Stimulated activated CD8-positive, alpha-beta memory T cell treated with anti-CD3 and anti-CD28 coated beads, Interleukin-4, amount 100 ng/mL, for 1 hour (primary cell): ENCODE measurements at places on chromosomes 3 and 15.

GRCh38 chr3:117310536-117310935, 601.0 kb downstream of the TUSC7 start:
- DNase-seq = no peak

DNA sequence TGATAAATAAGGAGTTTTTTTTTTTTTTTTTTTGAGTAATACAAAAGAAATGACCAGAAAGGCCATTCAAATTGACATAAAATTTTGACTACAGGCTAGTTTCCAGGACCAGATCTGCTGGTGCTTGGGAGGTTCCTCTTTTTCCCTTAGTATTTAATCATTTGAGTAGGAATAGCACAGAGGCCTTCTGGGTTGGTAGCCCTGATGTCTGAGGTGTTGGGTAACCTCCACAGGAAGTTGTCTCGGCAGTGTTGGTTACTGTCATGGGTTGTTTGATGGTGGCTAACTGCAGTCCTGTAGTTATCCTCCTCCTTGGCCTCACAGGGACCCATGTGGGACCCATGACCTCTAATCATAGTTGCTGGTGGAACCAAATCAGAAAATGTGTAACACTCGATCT, 91.1 kb downstream of the USP13 start:
- no peak for DNase-seq

DNA sequence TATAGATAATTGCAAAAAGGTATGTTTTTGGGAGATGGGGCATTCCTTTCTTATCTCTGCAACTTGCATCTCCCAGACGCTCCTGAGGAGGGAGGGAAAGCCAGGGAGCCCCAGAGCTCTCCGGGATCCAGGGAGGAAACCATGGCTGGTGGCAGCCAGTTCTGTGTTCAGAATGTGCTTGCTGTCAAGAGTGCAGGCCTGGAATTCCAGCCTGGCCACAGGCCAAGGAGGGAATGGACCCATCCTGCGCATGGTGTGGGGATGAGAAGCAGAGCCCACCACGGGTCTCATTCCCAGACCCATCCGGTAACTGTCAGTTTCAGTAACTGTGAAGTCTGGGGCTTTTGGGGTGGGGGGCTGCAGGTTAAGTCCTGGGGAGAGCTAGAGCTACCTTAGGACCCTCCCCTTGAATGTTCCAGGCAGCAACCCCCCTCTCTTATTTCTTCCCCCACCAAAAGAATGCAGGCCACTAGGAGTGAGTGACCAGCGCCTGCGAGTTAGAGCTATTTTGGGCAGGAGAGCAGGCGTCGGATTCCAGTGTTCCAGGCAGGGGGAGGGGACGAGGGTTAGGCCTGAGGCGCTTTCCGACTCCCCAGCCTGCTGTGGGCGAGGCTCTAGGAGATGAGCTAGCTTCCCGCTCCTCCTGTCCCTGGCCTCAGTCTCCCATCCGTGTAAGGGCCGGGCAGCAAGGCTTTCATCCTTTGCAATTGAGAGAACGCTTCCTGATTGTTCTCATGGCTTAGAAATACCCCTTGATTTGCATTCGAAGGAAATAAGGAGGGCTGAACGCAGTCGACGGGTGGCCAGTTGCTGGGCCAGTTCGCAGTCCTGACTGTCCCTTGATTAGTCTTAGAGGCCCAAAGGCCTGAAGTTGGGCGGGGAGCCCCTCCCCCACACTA, 781 bp upstream of the DAG1 start:
- no peak for DNase-seq

DNA sequence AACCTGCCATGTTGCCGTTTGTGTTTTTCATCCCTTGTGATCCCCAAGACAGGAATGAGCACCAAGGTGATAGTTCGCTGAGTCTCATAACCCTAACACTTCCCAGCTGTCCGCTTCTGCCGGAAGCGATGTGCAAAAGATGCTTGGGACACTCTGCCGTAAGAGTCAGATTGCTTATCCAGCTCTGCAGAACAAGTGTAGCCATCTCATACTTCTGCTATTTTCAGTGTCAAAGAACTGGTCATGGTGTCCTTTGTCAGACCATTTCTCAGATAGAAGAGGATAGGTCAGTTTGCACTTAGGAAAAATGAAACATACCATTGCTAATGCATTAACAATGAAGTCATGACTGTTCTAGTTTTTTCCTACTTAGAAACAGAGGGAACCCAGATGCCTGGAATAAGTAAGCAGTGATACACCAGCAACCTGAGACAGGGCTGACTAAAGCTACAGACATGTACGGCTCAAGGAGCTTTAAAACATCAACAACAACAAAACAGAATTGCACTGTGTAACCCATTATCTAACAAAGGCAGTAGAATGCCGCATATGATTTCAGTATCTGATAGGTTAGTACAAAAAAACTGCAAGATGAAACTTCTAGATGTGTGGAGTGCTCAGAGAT, 134.0 kb upstream of the IL12A start:
- no peak for DNase-seq

GRCh38 chr15:86506401-86506800, 426.7 kb downstream of the AGBL1 start:
- DNase-seq = no peak

DNA sequence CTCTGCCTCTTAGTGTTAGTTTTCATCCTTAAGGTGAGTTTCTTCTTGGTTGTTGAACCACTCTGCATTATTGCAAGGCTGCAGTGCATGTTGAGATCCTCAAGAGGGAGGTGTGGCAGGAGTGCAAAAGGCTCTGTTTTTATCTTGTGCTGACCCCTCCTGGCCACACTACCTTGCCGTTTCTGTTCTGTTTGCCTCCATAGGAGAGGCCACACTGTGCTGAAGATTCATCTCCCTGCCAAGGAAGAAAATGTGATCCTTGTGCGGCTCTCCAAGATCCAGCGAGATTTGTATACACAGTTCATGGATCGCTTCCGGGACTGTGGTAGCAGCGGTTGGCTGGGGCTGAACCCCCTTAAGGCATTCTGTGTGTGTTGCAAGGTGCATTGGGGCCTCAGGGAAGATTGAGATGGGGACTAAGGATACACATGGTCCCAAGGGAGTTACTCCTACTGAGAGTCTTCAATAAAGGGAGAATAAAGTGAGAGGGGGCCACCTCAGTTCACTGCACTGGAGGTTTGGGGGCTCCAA, 33.0 kb upstream of the TEX264 start:
- peak; percentile 1 for DNase-seq

GRCh38 chr15:29675791-29676301, 146.4 kb downstream of the TJP1 start:
- no peak for DNase-seq

DNA sequence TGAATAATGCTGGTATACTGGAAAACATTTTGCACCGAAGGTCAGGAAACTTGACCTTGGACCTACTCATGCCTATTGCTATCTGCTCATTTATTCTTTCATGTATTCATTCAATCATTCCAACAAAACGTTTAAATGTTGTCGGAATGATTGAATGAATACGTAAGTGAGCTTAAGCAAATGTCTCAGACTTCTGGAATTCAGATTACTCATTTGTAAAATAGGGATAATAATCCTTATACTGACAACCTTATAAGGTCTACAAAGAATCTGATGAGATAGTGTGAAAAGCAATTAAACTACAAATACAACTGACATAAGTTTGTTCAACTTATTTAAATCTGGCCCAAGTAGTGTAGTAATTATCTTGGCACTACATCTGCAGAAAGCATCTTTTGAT, 288.7 kb downstream of the WDR72 start:
- DNase-seq = no peak

DNA sequence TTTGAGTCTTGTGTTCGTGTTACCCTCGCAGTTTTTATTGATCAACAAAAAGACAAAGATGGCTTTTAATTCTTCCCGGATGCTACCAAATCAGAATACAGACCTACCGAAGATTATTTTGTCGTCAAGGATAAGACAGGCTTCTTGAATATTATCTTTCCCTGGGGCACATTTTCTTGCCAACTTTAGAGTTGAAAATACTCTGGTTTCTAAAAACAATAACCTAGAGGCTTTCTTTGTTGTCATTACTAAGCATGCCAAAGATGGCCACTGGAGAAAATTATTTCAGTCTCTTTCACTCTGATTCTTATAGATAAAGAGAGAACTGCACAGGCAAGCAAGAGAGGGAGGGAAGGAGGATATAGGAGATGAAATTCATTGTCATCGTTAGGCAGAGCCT, 33.9 kb downstream of the OXNAD1 start:
- DNase-seq = no peak

DNA sequence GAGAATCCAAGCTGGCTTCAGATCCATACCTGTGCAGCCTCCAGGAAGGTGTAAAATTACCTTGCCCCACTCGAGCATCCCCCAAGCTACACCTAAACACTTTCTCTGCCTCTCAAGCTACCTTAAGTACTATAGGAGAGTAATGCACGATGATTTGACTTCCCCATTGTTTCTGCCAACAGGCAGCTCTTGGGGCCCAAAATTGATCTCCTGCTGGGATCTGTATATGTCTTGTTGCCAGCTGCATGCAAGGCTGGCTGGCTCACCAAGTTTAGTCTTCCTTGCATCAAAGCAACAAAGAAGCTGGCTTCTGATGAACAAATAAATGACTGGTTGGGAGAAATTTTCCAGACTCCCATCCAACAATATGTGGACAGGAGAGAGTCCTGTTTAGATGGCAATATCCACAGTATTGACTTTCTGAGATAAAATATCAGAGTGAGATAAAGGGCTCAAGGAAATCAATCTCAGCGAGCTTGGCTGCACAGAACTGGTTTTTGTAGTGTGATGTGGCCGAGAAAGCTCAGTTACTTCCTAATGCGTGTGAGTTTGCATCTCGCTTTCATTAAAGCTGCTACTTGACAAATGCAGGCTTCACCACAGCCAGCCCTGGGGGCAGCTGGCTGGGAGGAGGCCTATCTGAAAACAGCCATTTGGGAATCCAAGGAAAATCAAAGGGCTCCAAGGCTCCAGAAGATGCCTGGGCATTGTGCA, 140.7 kb downstream of the MINAR1 start:
- no peak for DNase-seq

- no peak for DNase-seq
Observed at GRCh38 chr3:151537726-151538125, 76.9 kb upstream of the IGSF10 start.

- DNase-seq = no peak
Observed at GRCh38 chr3:169846458-169847193, 23.1 kb downstream of the LRRC31 start.

- DNase-seq = no peak
Observed at GRCh38 chr3:128278761-128279600, 125.7 kb downstream of the EEFSEC start.

DNA sequence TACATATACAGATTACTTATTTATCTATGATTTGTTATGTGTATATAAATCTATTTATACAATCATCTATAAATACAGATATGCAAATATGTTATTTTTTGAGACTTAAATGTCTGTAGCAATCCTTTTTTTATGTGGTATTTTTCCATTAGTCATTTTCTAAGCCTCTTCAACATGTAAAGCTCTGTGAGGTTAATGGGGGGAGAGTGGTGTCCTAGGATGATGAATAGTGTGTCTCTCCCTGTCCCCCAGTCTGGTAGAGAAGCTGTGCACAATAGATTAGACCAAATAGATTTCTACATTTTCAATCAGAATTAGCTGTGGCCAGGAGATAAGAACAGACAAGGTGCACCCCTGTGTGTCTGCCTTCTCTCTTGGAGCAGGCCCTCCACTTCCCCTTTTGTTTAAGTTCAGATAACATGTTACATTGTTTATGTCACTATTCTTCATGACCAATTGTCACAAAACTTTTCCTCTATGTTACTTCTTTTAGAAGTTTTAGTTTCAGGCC, 453.9 kb downstream of the LPP start:
- DNase-seq = no peak

- DNase-seq = no peak
Observed at GRCh38 chr15:90956274-90957030, 1.8 kb downstream of the RCCD1 start.

DNA sequence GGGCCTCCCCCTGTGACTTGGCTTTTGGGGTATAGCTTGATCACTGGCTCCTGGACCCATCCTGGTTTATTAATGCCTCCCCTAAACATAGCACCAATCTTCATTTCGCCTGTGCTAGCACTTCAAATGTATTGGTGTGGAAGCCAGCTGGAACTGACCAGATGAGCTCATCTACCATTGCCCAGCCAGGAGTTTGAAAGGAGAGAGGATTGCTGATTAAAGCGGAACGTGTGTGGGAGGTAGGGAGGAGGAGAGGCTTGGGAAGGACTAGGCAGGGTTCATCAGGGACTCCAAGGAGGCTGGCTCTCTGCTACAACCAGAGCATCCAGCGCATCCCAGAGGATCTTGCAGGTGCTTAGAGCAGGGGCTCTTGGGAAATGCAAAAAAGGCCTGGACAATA, 34.4 kb upstream of the TLE3 start:
- no peak for DNase-seq

GRCh38 chr3:59286791-59287531, 237.1 kb upstream of the CFAP20DC start:
- DNase-seq = no peak

GRCh38 chr3:127961124-127961523, 46.1 kb downstream of the KBTBD12 start:
- DNase-seq = no peak

- no peak for DNase-seq
Observed at GRCh38 chr15:28169366-28169765, 70.3 kb upstream of the OCA2 start.

DNA sequence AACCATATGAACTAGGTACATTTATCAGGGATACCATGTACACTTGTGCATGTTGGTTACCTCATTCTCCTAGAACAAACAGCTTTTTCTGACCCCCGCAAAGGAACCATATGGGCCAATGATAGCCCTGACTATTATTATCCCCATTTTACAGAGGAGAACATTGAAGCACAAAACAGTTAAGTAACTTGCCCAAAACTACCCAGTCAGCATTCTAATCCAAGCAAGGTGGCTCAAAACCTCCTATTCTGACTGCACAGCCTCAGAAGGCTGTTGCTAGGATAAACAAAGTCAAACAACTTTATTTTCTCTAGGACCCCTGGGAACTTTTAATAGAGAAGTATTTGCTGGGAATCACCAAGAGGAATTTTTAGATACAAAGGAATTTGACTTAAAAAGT, 36.7 kb downstream of the CFAP44 start:
- DNase-seq = no peak

GRCh38 chr3:20458994-20459716, 273.1 kb upstream of the SGO1 start:
- DNase-seq = no peak

DNA sequence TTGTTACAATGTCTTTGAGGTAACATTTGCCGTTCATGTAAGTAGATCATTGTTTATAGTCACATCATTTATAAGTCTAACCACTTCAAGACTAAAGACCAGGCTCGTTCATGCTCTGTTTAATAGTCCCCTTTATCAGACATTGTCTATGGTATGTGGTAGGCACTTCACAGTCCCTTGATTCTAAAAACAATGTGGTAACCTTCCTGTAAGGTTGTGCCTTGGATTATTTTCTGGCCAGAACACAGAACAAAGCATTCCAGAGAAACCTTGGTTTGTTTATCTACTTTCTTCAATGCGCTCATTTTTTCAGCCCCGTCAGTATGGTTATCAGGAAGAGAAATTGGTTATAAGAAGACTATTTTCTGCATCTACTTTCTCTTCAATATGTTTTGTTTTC, 16.3 kb upstream of the ST3GAL6 start:
- DNase-seq = no peak

- DNase-seq = no peak
Observed at GRCh38 chr3:134085034-134085775, 55.5 kb upstream of the SLCO2A1 start.
